ENCODE measurements at places on chromosomes 7 and 10.

DNA sequence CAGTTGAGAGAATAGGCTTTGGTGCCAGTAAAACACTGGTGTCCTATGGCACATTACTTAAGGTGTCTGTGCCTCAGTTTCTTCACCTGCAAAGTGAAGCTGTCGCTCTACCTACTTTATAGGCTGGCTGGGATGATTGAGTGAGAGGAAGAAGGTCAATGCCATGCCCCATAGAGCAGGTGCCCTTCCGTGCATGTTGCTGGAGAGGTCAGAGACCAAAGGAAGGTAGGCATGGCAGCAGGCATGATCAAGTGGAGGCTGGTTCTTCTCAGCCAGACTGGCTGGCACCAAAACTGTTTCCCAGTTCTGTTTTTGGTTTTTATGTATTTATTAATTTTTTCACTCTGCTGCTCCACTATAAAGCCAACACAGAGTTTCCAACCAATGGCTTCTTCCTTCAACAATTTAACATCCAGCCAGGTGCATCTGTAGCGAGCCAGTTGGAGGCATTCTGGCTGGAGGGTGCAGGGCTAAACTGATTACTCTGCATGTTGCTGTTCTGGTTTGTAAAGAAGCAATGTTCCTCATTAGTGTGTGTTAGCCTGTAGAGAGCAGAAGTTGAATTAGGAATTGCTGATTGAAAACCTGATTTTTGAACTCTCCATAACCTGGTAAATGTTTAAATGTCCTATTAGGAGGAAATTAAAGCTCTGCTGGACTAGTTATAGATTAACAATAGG lies 144.3 kb upstream of the TNS3 start:
- no peak for DNase-seq

GRCh38 chr10:71372882-71373495 lies 23.7 kb upstream of the CDH23 start:
- DNase-seq: no peak

DNA sequence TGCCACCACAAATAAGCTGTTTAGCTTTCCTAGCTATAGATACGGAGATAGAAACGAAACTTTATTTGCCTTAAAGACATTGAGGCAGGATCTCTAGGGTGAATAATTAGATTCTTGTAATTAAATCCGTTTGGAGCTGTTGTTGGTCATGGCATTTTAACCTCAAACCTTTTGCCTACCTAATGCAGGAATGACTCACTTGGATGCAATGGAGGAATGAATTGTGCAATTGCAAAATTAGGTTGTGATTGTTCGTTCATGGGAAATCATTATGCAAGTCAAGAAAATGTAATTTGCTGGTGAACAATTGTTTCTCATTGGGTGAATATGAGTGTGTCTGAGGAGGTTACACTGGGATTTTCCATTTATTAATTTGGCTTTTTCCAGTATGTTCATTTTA lies 703.5 kb downstream of the GATA3 start:
- no peak for DNase-seq

- DNase-seq: no peak
Measured at GRCh38 chr7:64099656-64100531, 54.7 kb downstream of the ZNF727 start.

- no peak for DNase-seq
Measured at GRCh38 chr10:116948530-116948870, 56.5 kb downstream of the SHTN1 start.

- peak; percentile 63 for DNase-seq
Measured at GRCh38 chr10:112952282-112953173, 2.5 kb downstream of the TCF7L2 start.

- DNase-seq: peak; percentile 94
Measured at GRCh38 chr10:101000915-101001658, 1.5 kb downstream of the LZTS2 start.
